ENCODE measurements at places on chromosomes 7 and 10. TPM values are rescaled to one million over a fixed set of nuclear protein-coding genes. Genes with fewer than 3 reads are reported as not detected.
A peak's percentile ranks its signal among the peaks of the same experiment; 100 is the strongest.

DNA sequence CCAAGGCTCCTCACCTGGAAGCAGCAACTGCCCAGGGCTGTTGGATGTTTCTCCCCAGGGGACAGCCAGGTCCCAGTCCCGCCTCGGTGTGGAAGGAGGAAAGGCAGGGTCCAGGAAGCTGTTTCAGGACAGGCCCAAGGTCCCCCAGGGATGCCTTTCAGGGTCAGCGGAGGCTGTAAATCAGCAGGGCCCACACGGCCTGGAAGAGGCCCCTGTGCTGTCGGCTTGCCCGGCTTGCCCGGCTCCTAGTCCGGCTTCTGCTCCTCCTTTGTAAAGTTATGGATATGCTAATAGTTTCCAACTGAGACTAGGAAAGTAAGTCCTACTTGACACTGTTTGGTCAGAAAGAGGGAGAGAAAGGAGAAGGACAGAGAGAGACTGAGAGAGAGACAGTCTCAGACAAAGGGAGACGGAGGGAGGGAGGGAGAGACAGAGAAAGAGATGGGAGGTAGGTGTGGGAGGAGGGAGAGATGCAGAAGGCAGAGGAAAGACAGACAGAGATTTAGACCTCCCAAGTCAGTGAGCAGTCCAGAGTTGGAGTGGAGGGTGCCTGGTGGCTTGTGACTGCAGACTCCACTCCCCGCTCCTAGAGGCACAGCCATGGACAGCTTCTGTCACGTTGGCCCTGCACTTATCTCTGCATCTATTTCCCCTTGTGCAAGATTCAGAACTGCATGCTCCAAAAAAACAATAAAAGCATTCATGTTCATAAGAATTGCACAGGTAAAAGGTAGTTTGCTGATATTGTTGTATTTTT lies 10.5 kb downstream of the IKZF1 start:
- DNase-seq = no peak

GRCh38 chr7:100678291-100678984 lies 4.9 kb downstream of the GNB2 start:
- peak; percentile 45 for DNase-seq

DNA sequence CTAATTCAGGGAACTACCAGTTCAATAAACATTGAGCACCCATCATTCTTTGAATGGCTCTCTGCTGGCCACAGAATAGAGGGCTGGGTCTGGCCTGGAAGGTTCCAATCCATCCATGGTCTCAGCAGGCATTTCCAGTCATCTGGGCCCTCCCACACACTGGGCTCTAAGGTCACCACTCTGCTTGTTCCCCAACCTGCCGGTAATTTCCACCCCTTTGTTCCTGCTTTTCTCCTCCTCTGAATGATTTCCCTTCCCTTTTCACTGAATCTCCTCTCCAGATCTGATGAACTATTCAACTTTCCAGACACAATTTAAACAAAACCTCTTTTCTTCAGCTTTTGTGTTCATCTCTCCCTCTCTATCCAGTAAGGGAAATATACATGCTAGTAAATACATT lies 2.6 kb downstream of the BZW2 start:
- no peak for DNase-seq

DNA sequence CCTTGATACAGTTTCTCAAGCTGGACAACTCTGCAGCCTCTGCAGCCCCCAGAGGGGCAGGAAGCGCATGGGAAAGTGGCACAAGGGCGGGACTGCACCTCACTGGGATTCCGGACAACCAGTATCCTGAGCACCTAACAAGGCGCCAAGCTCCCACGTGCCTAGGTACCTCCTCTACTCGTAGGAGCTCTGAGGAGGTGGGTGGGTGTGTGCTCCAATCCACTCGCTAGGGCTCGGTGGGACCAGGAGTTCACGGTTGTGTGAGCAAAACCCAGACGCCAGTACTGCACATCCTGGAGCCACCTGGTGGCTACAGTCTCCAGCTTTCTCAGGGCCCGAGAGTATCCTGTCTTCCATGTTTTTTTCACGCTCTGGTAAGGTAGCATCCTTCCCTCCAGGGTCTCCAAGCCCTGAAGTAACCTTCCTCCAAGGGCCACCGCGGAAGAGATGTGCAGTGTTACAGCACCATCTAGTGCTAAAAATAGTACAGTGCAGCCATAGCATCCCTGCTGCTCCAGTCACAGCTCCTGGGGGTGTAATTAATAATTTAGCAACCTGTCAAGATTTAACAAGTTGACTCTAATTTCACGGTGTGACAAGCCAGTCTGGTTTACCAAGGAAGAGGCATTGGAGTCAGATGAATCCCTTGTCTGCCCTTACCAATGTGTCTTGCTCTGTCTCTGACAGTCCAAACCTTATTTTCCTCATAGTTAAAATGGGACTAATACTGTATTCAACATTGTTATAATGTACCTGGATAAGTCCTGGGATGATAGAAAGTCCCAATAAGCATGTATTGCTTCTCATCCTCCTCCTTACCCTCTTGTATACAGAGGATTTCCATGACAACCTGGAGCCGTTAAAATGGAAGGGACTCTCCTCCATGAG lies 70.4 kb downstream of the HERPUD2 start:
- no peak for DNase-seq

HOXA11 gene
- total RNA-seq = 1.8 TPM

OR2A42 gene
- not detected for total RNA-seq

IL2RA gene
- total RNA-seq = 0.13 TPM

- DNase-seq = no peak
Observed at GRCh38 chr7:134850066-134850465, 70.6 kb downstream of the CALD1 start.

DNA sequence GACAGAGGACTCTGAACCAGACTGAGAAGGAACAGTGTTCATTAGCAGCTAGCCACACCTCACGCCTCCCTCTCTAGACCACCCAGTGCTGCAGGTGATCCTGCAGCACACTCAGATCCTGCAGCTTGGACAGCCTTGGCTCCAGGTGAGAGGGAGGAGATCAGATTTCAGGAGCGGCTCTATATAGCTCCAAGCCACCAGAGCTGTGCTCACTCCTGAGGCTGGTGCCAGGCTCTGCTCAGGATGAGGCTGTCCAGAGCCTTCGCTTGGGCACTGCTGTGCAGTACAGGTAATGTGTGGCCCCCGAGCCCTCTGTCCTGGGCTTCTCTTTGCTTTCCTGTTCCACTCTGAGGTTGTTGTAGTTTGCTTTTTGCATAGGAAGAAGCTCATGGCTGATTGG lies 42.4 kb downstream of the C10orf120 start:
- no peak for DNase-seq

C10orf90 gene
- total RNA-seq = not detected

GRCh38 chr7:7732621-7733281 lies 14.3 kb upstream of the RPA3 start:
- no peak for DNase-seq

DNA sequence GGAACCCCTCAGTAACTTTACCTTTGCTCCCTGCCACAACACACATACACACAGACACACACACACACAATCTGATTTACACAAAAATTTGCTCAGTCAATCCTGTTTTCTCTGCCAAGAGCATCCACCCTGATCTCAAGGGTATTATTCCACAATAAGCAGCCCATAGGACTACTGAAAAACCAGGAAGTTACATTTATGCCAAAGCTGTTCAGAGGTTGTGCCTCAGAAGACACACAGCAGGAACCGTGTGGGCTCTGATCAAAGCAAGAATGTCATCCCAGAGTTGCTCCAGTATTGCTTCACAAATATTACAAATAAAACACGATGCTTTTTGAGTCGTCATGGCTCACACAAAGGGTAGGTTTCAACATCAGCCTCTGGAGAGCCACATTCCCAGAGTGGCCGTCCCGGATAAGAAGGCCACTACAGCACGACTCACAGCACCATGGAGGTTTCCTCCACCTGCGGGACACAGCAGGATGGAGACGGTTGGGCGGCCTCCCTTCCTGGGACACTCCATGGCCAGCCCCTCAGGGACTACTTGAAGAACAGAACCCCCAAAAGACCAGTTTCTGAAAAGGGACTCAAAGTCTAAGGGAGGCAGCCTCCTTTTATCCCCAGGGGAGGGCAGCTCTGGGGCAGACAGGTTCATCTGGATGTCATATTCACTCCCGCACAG lies 1.6 kb downstream of the AIFM2 start:
- DNase-seq = no peak

ADCK2 gene
- 17.0 TPM for total RNA-seq

CFAP70 gene
- total RNA-seq = 3.5 TPM

DNA sequence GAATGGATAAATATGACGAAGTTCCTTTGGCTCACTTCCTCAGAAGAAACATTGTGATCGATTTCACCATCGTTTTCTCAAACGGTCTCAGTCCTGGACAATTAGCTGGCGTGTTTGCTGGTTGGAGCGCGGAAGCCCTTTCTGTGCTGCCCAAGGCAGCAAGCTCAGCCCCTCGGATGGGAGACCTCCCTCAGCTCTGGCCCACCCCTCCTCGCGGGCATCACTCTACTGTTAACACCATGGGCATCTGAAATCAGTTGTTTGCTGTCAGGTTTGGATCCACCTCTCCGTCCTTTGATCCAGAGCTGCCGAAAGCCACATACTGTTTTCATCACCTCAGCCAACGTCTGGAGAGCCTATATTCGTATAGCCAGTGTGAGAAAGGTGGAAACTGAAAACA lies 68.2 kb downstream of the C10orf143 start:
- no peak for DNase-seq

BICC1 gene
- total RNA-seq = 19.8 TPM

SNCG gene
- 35.5 TPM for total RNA-seq

CUBN gene
- total RNA-seq = 5.1 TPM

PCLO gene
- 3.4 TPM for total RNA-seq

PON3 gene
- total RNA-seq = 13.5 TPM

CCL24 gene
- total RNA-seq = not detected

DNA sequence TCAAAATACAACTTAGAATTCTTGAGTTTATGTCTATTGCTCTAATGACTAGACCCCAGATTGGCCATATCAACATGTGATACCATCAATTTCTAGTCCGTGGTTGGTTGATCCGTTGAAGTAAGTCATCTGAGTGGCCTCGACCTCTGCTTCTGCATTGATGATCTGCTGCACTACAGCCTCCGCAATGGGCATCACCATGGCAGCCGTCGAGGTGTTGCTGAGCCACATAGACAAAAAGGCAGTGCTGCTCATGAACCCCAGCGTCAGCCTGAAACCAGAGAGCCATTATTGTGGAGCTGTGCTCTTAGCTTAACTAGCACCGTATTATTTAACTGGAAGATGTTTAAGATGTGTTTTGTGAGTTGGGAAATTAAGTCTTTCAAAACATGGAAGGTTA lies 30.7 kb downstream of the SLC13A1 start:
- DNase-seq = no peak

DNA sequence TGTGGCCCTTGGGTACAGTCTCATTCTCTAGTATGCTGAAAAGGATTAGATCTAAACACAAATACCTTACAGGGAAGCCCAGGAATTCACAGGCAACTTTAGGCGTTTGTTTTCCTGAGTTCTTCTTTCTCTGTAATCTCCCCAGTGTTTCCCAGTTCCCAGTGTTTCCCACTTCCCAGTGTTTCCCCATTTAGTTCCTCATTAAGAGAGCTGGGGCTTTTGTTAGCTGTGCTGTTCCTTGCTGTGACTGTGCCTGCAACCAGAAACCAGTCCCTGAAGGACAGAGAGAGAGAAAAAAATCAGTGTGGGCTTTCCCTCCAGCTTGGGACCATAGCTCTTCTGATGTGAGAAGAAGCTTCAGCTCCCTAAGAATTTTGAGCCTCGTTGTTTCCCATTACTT lies 802.9 kb upstream of the COBL start:
- no peak for DNase-seq

PDGFA gene
- total RNA-seq = 5.7 TPM

- no peak for DNase-seq
Observed at GRCh38 chr7:158682456-158682855, 22.1 kb downstream of the NCAPG2 start.

- DNase-seq = no peak
Observed at GRCh38 chr7:17532861-17533404, 234.5 kb downstream of the AHR start.

DNA sequence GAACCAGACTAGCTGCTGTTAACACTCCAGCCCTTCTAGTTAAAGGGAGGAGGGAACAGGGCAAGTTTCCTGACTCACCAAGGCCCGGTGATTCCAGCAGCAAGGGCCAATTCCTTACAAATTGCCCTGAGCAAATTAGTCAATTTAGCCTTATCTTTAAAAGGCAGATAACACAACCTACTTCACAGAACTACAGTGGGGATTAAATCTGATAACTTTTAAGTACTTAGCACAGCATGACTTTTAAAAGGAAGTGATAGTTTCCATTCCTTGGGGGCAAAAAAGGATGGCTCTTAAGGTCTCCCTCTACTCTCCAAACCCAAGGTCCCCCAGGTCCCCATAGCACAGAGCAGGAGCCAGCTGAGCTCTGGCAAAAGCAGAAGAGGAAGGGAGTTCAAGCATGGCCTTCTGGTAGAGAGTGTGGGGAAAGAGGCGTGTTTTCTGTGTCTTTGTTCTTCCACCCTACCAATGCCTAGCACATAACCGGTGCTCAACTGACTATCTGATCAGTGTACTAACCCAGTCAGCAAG lies 4.0 kb downstream of the CDCA7L start:
- no peak for DNase-seq

- peak; percentile 87 for DNase-seq
Observed at GRCh38 chr10:29496341-29497162, 138.2 kb downstream of the SVIL start.

GRCh38 chr7:42235741-42236161 lies 1.3 kb downstream of the GLI3 start:
- peak; percentile 27 for DNase-seq

DNA sequence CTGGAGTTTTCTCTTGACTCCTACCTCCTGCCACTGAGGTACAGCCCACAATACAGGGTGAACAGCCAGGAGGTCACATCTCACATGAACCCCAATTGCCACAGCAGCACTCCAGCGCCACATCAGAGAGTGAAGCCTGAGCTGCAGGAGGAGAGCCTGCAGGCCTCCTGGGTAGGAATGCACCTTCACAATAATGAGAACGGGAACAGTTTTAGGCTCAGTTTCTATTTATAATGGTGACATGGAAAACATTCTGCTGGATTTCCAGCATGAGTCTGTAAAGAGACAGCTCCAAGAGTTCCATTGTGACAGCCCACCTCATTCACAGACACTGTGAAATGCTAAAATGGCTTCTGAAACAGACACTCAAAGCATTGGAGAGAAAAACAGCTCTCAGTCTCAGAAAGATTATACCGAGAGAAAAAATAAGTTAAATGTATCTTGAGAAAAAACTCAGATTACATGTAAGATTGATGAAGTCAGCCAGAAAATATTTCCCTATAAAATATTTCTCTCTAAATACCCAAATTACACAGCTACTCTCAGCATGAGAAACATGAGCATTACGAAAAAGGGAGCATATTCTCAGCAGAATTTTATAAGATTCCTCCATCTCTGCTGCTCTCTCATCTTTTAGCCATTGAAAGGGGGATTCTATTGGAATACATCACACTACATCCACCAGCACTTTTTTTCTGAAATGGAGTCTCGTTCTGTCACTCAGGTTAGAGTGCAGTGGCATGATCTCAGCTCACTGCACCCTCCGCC lies 11.3 kb downstream of the ZNF680 start:
- DNase-seq = no peak

GRCh38 chr7:33901847-33902246 lies 3.5 kb upstream of the BMPER start:
- no peak for DNase-seq

GRCh38 chr7:126778101-126778500 lies 474.6 kb downstream of the GRM8 start:
- no peak for DNase-seq

GRCh38 chr10:44714451-44714850 lies 196.7 kb upstream of the TMEM72 start:
- no peak for DNase-seq
